ENCODE measurements at places on chromosomes 1 and 21.

DNA sequence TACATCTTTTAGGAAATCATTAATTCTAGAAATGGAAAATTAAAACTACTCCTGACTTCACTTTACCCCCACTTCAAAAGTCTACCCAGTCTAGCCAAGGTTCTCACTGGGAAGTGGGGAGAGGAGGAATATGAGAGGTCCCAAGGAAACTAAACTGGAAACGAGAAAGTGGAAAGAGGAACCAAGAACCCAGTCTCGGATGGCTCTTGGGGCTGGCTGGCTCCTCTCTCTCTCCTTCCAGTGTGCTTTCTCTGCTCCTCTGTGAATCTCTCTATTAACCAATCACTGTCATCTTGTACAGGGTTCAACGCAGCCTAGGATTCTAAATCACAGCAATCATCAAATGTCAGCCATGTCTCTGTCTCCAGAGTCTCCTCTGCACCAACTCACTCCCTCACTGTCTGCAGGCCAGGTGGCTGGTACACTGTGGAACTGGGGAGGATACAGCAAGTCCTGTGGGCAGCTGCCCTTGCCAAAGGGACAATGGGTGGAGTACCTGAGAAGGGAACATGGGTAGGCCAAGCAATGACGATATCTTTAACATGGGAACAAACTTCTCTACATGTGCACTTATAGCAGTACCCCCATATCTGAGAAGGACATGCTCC is 33.7 kb downstream of the GNB1 start:
- DNase-seq: no peak

- DNase-seq: no peak
These were observed 27.4 kb upstream of the DNASE2B start for GRCh38 chr1:84370831-84371394.

DNA sequence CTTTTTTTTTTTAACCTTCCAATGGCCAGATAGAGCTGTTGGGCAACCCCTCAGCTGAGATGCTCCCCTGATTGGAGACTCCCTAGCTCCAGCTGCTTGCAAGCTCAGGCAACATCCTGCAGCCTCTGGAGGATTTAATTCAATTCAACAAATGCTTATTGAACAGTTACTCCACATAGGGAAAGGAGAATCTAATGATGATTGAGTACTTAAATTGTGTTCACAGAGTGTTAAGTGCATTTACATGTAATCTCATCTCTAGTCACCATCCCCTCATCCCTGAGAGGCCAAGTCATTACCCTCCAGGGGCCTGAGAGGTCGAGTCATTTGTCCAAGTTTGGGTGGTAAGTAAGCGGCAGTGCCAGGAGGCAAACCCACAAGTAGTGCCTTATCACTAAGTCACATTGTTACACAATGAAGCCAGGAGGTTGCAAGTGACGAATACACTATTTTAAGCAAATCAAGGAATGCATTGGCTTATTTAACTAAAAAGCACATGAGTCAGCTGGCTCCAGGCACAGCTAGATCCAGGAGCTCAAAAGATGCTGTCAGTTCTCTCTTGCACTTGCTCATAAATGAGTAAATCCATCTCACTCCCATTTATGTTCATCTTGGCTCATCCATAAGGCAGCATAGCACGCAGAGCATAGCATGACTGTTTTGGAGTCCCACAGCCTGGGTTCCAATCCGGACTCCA is 64.3 kb downstream of the OPTC start:
- DNase-seq: no peak

DNA sequence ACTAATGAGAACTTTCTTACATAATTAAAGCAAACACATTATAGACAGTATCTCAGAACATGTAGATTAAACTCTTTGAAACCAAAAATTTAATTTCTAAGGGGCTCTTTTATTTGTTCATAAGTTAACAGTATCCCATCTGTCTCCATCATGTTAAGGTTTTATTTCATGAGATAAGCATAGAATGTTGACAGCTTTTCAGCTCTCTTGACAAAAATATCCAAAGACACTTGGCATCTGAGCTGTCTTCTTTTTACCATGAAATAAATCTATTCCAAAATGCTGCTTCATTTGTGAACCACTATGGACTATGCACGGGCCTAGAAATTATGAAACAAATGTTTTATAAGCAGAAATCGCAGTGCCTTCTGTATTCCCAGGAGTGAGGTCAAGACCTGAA is 45.2 kb downstream of the SCYL3 start:
- DNase-seq: no peak

DNA sequence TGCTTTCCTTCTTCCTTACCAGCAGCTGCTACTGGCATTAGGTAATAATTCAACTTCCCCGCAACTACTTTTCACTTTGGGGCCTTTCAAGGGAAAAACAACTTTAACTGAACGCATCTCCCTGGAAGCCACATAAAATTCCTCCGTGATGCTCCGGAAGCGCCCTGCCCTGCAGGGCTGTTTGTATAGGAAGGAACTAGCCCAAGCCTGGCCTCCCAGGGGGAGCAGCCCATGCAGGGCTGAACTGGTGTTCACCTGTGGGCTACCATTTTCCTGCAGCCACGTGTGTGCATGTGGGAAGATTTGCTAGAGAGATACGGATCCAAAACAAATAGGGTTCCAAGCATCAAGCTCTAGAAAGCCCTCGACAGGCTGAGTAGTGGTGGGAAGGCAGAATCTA is 14.4 kb downstream of the CLDN14 start:
- DNase-seq: no peak

DNA sequence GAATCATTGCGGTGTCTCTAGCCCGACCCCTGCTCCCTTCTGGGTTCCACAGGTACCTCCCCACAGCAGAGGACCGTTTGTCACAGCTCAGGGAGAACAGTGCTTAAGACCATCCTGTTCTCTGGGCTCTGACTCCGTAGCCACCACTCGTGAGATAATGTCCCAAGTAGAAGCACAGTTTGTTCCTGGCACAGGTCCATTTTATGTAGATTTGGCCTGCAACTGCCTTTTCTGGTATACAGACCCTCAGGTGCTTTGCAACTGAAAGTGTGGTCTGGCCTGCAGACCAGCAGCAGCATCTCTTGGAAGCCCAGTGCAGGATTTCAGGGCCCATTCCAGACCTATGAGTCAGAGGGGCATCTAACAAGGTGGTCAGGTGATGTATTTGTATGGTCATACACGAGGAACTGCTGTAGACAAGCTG is 28.4 kb upstream of the TMEM125 start:
- DNase-seq: peak; percentile 50

DNA sequence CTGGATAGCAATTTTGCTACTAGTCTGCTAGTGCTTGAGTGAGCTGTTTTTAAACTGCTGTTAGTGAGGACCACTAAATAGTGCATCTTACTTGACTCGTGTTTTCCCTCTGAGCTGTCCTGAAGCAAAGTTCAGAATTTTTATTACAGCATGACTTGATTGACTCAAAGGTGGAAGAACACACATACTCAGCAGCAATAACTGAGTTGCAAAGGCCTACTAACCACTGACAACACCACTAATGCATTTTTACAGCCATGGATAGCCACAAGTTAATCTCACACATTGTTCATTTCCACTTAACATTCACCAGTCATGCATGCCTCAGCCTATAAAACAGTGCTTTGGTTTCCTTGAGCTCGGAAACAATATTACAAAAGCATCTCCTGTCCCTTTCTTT is 148.7 kb downstream of the RUNX1 start:
- DNase-seq: no peak

DNA sequence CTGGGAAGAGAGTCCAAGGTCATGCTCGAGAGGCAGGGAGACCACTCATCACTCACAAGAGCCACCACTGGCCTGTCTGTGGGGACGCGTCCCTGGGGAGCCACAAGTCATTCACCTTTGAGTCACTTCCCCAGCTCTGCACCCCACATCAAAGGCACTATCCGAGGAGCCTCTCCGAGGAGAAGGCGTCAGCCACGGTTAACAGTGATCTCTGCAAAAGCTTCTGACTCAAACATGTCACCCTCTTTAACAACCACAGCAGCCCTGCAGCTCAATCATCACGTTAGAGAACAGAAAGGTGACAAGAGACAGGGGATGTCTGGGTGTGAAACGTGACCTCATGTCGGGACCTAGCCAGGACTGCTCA is 9.0 kb downstream of the LRRC47 start:
- no peak for DNase-seq

DNA sequence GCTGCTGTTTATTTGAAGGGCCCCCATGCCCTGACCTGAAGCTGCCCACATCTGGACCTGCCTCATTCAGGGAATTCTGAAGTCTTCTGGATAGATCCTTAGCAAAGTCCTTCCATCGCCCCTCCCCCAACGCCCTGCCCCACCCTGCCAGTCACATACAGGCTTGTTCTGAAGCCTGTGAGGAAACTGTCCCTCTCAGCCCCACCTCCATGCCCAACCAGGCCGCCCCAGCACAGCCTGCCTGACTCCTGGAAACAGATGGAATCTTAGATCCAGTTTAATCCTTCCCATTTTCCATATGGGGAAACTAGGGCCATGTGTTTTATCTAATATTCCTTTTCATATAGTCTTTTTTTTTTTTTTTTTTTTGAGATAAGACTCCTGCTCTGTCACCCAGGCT is 44.5 kb upstream of the GPR37L1 start:
- DNase-seq: no peak

DNA sequence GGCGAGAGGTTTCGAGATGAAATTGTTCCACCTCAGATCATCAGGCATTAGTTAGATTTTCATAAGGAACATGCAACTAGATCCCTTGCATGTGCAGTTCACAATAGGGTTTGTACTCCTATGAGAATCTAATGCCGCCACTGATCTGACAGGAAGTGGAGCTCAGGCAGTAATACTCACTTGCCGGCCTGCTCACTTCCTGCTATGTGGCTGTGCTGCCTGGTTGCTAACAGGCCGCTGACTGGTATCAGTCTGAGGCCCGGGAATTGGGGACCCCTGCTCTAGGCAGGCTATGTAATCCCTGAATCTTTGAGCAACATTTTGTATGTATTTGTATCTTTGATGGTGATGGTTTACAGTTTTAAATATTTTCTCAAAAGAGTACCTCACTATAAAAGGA is 32.5 kb downstream of the XKR8 start:
- DNase-seq: no peak

DNA sequence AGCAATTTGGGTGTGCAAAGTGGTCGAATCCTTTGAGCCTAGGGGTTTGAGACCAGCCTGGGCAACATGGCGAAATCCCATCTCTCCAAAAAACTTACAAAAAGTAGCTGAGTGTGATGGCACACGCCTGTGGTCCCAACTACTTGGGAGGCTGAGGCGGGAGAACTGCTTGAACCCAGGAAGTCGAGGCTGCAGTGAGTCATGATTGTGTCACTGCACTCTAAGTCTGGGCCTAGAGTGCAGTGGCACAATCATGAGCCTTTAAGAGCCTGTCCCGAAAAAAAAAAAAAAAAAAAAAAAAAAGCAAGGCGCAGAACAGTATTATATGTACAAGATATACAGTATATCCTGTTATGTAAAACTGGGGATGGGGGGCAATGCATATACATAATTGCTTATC is 25.1 kb upstream of the HTR1D start:
- DNase-seq: no peak
